ENCODE measurements at places on chromosomes 7 and 10.

GRCh38 chr7:75732764-75733630 lies 5.7 kb downstream of the HIP1 start:
- DNase-seq: no peak

DNA sequence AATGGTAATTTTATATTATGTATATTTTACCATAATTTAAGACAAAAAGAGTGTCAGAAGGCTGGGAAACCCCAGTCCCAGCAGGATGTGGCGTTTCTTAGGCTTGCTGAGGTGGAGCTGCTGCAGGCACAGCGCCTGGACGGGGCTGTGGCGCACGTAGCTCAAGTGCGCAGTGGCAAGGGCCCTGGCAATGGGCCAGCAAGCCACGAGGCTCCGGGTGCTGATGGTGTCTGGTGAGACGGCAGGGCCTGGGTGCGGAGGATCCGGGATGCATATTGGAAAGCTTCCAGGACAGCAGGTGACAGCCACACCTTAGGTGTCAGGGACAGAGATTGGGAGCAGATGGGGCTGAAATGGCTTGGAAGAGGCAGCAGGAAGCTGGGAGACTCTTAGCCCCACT lies 37.2 kb downstream of the CLEC2L start:
- DNase-seq: no peak

DNA sequence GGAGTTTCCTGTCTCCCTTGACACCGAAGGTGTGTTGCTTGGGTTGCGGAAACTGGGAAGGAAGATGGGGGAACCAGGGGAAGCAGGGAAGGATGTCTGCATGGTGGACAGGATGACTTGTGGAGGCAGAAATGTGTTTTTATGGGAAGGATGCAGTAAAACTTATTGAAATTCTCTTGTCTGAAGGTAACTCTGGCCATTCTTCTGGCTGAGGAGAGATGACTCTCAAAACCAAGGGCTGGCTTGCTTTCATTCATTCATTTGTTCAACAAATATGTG lies 1.5 kb downstream of the UBTD1 start:
- no peak for DNase-seq

GRCh38 chr7:154676422-154677073 lies 326.4 kb downstream of the PAXIP1 start:
- DNase-seq: no peak

- no peak for DNase-seq
Observed at GRCh38 chr7:134741907-134742635, 37.4 kb upstream of the CALD1 start.

- DNase-seq: no peak
Observed at GRCh38 chr7:16638282-16639280, 7.0 kb downstream of the ANKMY2 start.

DNA sequence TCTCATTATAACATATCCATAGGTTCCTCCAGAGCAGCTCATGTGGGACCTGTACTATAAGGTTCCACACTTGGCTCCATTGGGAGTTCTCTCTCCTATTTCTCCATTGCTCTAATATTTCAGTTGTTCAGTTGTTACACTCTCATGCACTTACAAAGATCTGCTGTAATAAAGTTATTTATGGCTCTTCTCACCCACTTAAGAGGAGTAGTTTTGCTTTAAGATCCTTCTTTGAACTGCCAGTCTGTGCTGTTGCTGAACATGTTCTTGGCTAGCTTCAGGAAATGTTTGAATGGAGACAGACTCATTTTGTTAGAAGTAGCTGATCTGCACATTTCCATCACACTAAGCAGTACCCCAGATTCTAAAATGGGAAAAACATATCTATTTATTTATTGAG lies 250.1 kb downstream of the CDK14 start:
- DNase-seq: no peak

GRCh38 chr7:2932402-2933251 lies 88.5 kb upstream of the GNA12 start:
- DNase-seq: no peak

DNA sequence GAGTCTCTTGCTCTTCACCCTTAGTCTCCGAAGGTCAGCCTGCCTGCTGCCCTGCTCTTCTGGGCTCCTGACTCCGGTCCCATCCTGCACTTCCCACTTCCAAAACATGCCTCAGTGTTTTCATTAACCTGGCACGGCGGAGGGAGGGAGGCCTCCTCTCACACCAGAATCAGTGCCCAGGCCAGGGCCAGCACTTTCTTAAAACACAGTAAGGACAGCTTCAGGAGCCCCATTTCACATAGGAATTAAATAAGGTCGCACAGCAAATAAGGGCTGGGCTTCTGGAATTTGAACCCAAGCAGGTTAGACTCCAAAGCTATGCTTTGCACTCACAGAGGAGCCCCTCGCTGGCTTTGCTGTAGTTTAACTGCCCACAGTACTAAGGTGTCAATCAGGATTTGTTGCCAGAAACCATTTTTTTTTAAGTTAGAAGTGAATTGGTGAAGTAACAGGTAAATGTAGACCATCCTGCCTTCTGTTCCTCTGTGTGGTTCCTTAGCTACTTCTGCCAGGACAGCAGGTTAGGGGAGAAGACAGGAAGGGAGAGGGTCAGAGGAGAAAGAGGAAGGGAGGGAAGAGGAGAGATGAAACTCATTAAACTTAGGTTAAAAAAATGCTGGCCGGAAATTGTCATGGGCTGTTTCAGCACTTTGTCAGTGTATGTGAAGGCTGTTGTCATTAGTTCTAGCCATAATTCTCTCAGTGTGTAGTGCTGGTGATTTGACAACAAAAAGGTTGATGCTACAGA lies 1.1 kb downstream of the RASSF4 start:
- no peak for DNase-seq

GRCh38 chr10:31939797-31940708 lies 11.4 kb upstream of the ARHGAP12 start:
- no peak for DNase-seq

- no peak for DNase-seq
Observed at GRCh38 chr10:31650010-31650409, 278.6 kb downstream of the ARHGAP12 start.

DNA sequence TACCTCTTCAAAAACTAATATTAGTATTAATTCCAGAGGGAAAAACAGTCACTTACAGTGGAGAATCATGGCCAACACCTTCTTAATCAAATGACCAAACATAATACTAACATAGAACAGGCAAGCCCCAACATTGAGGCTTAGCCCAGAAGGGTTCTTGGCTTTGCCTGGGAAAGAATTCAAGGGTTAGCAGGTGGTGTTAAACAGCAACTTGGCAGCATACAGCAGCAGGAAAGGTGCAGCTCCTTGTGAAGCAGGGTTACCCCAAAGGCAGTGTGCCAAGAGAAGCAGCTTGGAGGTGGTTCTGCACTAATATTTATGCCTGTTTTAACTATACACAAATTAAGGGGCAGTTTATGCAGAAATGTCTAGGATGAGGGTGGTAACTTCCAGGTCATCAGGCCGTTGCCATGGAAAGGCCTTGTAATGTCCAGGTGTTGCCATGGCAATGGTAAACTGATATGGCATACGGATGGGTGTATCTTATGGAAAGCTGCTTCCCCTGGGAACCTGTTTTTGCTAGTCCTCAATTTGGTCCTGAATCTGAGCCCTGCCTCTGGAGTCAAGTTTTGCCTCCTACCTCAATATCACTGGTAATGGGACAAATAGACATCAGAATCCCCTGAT lies 27.2 kb upstream of the BEND7 start:
- no peak for DNase-seq

DNA sequence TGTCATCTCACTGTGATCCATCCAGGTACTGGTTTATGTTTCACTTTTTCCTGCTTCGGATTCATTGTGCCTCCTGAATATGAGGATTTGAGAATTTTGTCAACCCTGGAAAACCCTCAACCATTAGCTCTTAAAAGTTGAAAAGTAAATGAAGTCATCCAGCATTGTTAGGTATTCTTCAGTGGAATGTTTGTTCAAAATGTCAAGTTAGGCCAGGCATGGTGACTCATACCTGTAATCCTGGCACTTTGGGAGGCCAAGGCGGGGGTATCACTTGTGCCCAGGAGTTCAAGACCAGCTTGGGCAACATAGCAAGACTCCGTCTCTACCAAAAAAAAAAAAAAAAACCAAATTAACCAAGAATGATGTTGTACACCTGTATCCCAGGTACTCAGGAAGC lies 222.1 kb downstream of the NSUN6 start:
- DNase-seq: no peak

- no peak for DNase-seq
Observed at GRCh38 chr10:35555962-35556930, 48.9 kb upstream of the GJD4 start.

DNA sequence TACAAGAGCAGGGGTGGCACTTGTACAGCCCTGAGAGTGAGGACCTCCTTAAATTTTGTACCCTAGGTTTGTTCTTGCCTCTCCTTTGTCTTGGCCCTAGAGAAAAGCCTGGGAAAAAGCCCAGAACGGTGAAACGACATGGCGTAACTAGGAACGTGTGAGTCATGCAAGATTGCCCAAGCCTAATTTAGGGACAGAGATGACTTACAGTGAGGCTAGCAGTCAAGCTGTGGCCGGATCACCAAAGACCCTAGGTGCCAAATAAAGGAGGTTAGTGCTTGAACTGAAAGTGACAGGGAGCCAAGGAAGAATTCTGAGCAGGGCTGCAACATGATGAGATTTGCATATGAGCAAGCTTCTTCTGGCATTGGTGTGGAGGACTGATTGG lies 25.1 kb downstream of the TBXAS1 start:
- DNase-seq: no peak

- DNase-seq: no peak
Observed at GRCh38 chr7:23373151-23374004, 74.2 kb downstream of the MALSU1 start.

DNA sequence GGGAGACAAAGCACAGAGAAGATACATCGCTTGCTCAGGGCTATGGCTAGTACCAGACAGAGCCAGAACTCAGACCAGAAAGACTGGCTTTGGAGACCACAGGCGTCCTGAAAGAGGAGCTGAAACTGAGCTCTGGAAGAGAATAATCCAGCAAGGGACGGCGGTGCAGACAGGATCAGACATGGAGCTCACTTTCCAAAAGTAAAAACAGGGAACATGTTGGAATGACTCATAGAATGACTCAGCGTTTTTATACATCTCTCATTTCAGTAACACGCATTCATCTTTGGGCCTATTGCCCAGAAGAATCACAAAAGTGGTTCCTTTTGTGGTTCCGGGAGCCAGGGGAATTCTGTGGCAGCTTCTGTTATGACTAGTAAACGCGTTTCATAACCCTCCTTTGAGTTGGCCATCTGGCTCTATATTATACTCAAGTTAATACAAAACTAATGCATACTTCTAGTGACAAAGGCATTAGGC lies 37.2 kb downstream of the PLEKHS1 start:
- DNase-seq: no peak

DNA sequence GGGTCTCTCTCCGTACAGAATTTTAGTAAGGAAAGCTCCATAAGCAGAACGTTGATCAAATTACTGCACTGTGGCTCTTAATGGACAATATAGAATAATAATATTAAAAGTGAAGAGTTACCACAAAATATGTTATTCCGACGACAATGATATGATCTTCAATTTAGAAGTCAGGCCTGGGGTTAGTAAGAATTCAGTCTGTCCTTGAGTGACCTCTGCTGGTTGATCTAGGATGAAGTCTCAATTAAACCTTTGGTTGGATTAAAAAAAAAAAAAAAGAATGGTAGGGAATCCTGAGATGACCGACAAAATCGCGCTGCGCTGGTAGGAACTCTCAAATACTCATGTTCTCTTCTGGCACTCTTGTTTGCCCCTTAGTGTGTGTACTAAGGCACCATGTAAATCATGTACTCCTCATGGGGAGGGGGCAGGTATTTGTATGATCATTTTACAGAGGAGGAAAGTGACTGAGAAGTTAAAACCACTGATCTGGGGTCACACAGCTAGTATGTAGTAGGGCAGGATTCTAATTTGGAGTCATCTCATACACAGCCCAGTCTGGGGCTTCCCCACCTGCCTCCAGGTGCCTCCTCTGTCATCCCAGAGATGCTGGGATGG lies 161.3 kb upstream of the NPVF start:
- no peak for DNase-seq

GRCh38 chr10:132158122-132158741 lies 28.5 kb upstream of the DPYSL4 start:
- no peak for DNase-seq

DNA sequence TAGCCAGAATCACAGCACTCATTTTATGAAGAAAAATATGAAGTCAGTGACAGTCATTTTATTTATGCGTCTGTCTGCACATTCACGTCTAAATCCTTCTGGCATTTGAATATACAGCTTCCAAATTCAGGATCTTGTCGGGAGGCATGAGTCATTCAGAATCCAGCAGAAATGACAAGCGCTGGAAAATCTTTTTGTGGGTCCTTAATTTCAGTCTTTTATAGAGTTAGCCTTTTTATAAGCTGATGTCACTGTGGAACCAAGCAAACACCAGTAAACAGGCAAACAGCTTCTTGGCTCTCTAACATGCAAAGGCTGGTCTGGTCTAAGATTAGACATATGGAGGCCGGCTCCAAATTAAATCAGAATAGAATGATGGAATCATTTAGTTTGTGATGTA lies 388.2 kb upstream of the TEX47 start:
- no peak for DNase-seq
